ENCODE measurements at places on chromosomes 5 and 9.

- no peak for DNase-seq
These were observed 147.1 kb downstream of the ZNF608 start for GRCh38 chr5:124599028-124599973.

DNA sequence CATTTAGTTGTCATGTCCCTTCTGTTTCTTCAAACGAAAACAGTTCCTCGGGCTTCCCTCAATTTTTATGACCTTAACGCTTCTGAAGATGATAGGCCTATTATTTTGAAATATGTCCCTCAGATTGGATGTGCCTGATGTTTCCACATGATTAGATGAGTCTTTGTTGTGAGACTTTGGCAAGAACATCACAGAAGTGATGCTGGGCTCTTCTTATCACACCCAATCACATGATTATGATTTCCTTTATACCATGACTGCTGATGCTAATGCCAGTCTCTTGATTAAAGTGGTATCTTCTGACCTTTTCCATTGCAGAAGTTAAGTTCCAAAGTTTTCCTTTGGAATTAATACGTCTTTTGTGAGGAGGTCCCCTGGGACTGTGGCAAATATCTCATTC is 175.7 kb downstream of the SAXO1 start:
- no peak for DNase-seq

DNA sequence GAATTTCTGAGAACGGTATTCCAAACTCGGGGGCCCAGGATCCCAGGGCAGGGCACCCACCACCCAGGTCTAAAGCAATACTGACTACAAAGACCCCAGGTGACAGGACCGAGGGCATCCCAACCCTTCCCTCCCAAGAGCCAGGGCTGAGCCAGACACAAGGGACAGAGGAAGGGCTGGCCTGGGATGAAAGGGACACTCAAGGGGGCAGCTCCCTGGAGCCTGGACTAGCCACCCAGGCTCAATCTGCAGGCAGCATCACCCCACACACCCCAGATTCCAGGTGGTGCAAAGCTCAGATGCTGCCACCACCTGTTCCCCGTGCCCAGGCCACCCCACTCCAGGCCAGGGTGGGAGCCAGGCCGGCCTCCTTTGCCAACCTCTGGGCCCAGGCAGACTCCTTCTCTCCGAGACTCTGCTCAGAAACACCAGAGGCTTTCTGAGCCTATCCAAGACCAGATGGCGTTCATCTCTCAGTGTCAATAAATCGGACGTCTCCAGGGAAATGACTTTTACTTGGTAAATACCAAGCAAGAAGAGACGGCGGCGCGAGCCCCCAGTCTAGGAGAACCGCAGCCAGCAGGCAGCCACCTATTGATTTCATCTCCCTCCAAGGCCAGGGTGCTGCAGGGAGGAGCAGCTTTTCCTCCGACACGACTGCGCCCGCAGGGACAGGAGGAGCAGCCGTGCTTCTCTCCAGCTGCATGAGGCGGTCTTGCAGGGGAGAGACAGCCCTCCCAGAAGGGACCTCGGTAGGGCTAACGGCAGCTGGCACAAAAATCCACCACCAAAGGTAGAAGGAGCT is 94.1 kb upstream of the ADAMTS2 start:
- no peak for DNase-seq

DNA sequence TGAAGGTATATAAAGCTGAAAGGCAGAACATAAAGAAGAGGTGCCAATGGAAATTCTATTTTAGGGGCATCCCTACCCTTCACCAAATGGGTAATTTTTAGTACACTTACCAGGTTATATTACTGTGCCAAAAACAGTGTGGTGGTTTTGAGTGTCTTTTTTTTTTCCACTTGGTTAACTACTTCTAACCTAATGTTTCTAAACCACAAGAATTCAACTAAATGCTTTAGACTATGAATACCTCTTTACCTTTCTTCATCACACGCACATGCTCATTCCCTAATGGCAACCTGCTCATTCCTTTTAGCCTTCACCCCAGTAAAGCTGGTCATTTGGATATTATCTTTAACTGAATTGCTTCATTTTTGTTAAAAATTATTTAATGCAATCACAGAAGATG is 215.6 kb downstream of the PIK3R1 start:
- no peak for DNase-seq

DNA sequence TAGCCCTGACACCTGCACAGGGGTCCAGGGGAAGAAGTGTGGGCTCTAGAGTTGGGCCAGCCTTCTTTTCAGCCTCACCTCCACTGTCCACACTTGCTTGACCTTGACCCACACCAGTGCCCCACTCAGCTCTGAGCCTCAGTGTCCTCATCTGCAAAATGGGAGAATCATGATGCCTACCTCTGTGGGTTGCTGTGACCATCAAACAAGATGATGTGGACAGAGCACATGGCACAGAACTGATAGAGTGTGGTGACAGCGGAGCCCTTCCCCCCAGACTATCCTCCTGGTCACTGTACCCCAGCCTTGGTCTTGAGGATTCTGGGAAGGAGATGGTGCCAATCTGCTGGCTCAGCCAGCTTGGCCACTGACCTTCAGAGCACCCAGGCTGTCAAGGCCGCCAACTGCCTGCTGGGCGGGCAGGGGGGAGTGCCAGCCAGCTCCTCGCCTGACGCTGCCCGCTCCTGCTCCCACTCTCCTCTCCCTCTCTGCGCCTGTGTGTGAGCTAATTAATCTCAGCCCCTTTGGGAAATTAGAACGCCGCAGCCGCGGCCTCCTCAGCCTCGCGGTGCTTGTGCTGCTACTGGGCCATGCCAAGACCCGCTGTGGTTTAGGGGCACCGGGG is 16.7 kb downstream of the CXXC5 start:
- DNase-seq = no peak

Data from NCI-H226 (cell line).